ENCODE measurements at places on chromosomes 7 and 10.

GRCh38 chr10:33975481-33975880, 641.0 kb upstream of the NRP1 start:
- no peak for DNase-seq

- peak; percentile 64 for DNase-seq
Observed at GRCh38 chr7:105581066-105581811, at the start of gene EFCAB10. TSS of gene EFCAB10 (minus strand) at chr7:105581493. CDS start at chr7:105581463, 30 bp downstream.

GRCh38 chr10:23013581-23014335, 81.6 kb upstream of the MSRB2 start:
- no peak for DNase-seq

- no peak for DNase-seq
Observed at GRCh38 chr10:119655566-119656001, 4.4 kb downstream of the BAG3 start.

GRCh38 chr10:103872137-103872931, 17.0 kb upstream of the SH3PXD2A start:
- no peak for DNase-seq

GRCh38 chr7:105594034-105594433, 12.7 kb upstream of the EFCAB10 start:
- peak; percentile 54 for DNase-seq

DNA sequence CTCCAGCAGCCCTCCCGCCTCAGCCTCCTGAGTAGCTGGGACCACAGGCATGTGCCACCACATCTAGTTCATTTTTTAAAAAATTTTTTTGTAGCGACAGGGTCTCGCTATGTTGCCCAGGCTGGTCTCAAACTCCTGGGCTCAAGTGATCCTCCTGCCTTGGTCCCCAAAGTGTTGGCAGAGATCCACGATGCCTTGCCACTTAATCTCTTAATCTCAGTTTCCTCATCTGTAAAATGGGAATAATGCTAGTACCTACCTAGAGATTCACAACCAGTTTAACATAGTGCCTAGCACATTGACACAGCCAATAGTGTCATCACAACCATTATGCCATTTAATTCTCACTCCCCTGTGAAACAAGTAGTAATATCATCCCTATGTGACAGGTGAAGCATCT, 4.8 kb upstream of the CPA4 start:
- DNase-seq: no peak

GRCh38 chr10:103282961-103283360, 6.0 kb downstream of the INA start:
- no peak for DNase-seq

DNA sequence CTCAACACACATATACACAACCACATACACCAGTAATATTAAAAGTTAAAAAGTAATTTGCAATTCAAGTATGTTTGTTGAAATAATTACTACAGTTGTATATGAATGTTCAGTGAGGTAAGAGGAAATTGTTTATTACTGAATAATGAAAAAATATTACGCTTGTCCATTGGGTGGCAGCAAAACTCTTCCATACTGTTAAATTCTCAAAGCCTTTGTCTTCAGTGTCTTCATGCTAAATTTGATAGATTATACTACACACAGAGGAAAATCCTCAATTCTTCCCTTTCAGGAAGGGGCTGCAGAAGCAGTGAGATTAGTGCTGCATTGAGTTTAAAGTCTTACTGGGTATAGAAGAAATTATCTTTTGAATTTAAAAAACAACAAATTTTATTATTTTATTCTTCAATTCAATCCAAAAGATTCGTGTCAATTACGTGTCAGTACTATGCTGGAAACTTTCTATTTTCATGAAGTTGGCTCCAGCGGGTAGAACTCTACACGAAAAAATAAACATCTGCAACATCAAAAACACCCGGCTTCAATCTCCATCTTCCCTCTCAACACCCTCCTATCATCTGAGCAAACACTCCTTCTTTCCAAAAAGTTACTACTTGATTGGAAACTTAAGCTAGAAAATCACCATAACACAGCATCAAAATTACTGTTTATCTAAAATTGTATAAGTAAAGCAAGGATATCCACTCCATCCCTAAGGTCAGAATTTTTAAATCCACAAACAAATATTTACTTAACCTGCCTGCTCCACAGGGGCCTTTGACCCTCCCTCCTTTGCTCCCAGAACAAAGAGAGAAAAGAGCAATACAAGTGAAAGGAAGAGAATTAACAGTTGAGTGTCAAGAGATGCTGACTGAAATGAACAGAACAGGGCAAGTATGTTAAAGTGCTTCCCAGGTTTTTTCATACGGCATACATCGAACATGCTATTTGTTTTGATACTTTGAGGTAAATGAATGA, 37.0 kb upstream of the TES start:
- DNase-seq: peak; percentile 74

DNA sequence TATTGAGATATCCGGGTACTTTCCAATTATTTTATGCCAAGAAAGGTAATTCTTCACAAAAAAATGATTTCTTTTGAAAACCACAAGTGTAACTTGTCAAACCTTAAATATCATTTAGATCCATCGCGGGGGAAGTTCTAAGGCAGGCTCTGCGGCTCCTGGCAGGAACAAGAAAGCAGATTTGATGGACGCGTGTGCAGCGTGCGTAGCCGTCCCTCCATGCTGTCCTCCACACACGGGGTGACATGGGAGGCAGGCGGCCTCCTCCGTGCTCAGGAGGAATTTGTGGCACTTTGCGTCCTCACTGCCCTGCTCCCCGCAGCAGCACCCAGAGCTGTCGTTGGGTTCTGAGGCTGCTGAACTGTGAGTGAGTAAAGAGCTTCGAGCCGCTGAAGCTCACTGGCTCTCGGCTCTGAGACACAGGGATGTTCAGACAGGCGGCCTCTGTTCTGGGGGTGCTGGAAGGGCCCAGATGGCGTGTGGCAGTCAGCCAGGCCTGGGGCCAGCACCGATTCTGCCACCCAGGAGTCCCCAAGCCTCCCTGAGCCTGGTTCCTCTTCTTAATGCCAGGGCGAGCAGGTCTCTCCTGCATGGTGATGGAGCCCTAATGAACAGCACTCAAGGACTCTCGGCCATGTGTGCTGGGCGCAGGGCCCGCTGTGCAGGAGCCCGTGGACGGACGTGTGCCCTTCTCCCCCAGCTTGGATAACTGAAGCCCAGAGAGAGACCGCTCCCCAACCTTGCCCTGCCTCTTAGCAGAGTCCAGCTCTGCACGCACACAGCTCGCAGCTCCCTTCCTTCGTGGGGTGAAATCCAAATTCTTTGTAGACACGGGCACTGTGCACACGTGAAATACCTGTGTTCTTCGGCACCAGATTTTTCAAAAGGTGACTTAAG, 185.4 kb upstream of the SHH start:
- no peak for DNase-seq

- no peak for DNase-seq
Observed at GRCh38 chr10:93385345-93385744, 96.8 kb downstream of the MYOF start.

- no peak for DNase-seq
Observed at GRCh38 chr10:10903620-10904019, 114.1 kb upstream of the CELF2 start.

GRCh38 chr10:117137911-117138642, at the start of gene VAX1:
TSS of gene VAX1 (minus strand) at chr10:117138270. CDS start at chr10:117138056, 214 bp downstream.
- DNase-seq: no peak

- DNase-seq: no peak
Observed at GRCh38 chr10:70578371-70578947, 24.1 kb downstream of the PRF1 start.

- no peak for DNase-seq
Observed at GRCh38 chr7:84612981-84613681, 418.5 kb upstream of the SEMA3A start.

- DNase-seq: no peak
Observed at GRCh38 chr7:54837168-54837567, 78.2 kb upstream of the SEC61G start.

GRCh38 chr7:134018306-134018705, 108.8 kb upstream of the LRGUK start:
- DNase-seq: peak; percentile 12

DNA sequence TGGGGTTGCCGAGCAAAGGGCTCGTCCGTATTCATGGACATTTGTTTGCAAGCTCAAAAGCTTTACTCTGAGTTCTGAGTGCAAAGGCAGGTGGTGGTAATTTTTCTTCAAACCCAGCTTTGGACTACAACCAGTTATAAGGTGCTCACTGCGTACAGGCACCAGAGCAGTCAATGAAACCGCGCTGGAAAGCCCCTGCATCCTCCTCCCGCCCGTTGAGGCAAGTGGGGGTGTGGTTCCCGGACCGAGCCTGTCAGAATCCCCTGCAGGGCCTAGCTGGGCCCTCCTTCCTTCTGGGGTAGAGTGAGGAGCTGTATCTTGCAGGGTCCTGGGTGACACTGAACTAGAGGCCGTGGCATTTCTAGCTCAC, 22.3 kb downstream of the AMZ1 start:
- DNase-seq: no peak

DNA sequence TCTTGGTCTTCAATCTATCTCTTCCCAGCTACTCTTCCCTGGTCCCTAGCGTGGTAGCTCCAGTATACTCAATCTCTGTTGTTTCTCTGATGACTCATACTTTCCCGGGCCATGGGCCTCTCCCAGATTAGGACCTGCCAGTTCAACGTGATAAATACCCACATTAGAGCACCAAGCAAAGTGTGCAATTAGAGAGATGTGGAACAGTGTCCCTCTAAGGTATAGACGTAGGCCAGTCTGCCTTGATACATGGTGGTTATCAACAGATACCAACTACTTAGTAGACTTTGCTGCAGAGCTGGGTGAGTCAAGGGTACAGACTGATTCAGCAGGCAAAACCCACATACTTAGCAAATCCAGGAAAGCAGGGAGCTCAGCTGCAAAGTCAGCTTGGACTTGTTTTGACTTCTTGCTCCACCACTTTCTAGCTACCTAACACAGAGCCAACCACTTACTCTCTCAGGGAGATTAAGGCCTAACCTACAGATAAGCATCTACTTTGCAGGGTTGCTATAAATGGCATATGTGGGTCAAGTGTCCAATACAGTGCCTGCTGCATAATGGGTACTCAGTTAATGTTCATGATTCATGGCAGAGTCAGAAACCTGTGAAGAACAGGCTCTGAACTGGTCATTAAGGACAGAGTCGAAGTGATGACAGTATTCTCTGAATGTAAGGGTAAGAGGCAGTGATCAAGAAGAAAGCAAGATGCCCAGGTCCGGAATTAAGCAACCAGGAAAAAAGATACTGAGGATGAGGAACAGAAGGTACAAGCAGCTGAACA, 176.1 kb downstream of the CHN2 start:
- peak; percentile 47 for DNase-seq

- peak; percentile 98 for DNase-seq
Observed at GRCh38 chr7:20786779-20787659, at the start of gene SP8. TSS of gene SP8 (minus strand) at chr7:20786886. CDS start at chr7:20786798, 88 bp downstream.

GRCh38 chr10:86652361-86653202, 1.8 kb upstream of the OPN4 start:
- DNase-seq: peak; percentile 93

DNA sequence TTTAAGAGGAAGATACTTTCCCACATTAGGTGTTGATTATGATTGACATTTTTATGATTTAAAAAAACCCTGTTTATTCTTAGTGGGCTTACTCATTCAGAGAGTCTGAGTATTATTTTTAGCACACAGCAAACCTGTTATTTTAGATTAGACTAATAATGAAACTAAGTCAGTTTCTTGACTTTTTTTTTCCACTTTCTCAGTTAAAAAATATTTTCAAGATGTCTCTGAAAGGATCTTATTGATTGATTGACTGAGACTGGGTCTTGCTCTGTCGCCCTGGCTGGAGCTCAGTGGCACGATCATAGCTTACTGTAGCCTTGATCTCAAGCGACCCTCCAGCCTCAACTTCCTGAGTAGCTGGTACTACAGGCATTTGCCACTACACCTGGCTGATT, 20.4 kb upstream of the INPP5F start:
- DNase-seq: no peak

GRCh38 chr7:3272691-3273141, 28.3 kb upstream of the SDK1 start:
- DNase-seq: no peak

DNA sequence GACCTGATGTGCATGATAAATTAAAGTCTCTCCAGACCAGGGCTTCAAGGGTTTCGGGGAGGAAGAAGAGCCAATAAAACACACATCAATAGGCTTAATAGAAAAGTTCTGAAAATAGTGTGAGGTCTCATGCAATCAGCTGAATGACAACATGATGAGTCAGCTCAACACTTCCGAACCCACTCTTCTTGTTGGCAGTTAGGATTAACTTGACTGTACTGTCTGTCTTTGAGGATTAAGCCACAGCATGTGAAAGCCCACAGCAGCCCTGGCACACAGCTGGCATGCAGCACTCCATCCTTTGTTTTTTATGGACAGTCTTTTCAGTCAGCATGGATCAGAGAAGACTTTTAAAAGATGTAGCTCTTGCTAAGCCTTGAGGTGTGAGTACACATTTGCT, 526.9 kb upstream of the VSTM2A start:
- DNase-seq: no peak

- DNase-seq: no peak
Observed at GRCh38 chr7:33640741-33641140, 264.6 kb upstream of the BMPER start.

DNA sequence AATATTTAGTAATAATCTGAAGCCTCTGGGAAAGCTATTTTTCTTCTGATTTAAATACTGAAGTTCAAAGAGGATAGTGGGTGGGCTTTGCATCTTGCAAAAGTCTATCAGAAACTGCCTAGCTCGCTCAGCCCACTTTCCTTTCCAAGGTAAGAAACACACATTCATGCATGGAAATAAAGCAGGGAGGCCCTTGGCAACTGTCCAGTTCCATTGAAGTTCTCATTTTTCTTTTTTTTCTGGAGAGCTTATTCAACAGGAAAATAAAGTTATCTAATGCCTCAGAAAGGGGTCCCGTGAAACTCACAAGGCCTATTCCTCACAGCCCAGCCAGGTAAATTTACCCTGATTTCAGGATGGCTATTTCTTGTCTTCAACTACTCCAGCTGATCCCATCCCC, 654.9 kb downstream of the KCNMA1 start:
- DNase-seq: no peak

GRCh38 chr7:37666026-37666799, 17.4 kb upstream of the GPR141 start:
- DNase-seq: no peak

GRCh38 chr10:103931603-103932002, 13.6 kb upstream of the STN1 start:
- DNase-seq: no peak

GRCh38 chr7:51256916-51257315, 59.7 kb downstream of the COBL start:
- no peak for DNase-seq

DNA sequence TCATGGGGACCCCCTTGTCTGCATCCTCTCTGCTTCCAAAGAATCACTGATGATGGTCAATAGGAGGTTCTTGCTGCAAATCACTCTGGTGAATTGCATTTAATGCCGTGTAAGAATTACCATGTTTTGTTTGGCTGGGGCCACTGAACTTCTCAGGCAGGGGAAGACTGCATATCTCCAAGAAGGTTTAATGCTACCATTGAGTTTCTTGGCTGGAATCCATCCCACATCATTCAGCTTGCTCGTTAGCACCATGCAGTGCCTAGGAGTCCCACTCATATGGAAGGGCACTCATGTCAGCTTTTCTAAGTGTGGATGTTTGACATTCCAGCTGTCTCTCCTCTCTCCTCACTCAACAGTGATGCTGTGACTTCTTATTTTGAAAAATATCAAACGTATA, 50.2 kb upstream of the BAMBI start:
- no peak for DNase-seq

GRCh38 chr7:102889851-102890250, 22.9 kb upstream of the LRRC17 start:
- DNase-seq: no peak

GRCh38 chr7:150964593-150965111, 13.5 kb downstream of the KCNH2 start:
- DNase-seq: peak; percentile 75

- no peak for DNase-seq
Observed at GRCh38 chr10:21314906-21315644, 210.4 kb downstream of the SKIDA1 start.

Data from NCI-H2081 (cell line).